Daoy (cell line): ENCODE measurements at places on chromosomes 13 and 19.

DNA sequence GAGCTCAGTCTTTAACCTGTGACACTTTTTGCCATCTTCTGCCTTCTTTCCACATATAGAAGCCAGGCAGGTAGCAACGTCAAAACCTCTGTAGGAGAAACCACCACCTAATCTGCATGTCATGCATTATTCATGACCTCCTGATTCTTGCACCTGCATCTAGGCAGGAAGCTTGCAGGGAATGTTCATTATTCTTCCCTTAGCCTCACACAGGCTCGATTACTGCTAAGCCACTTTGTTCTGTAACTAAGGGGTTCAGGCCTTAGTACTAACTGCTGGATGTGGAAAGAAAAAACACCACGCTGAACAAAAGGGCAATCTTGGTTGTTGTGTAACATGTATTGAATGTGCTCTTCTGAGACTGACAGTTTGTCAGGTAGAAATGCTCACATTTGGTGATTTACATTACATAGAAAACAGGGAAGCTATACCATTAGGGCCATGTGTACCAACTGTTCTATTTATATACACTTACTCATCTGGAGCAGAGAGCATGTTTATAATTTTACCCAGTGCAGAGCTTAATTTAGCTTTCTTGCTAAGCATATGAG lies 366.9 kb downstream of the KLF12 start:
- no peak for DNase-seq

DNA sequence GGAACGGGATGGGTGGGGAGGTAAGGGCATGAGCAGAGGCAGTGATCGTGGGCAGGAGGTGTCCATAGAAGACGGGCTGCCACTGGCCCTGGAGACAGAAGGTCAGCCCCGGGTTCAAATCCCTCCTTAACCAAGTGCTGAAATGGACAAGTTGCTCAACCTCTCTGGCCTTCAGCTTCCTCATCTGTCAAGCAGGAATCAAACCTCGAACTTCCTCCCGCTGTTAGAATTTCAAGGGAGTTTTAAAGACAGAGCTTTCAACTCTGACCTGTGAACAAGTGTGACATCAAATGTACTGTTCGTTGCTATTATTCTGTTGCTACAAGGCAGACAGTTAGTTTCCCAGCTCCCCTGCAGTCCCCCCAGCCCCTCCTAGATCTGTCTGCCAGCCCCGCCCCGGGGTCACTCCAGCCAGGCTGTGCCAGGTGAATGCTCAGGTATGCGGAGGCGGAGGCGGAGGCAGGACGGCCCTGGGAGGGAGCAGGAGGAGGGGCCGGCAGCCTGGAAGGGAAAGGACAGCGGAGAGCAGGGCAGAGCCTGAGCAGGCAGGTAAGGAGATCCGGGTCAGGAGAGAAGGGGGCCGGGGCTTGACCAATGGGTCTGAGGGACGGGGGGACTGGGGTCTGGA lies at the start of gene EPS8L1:
Gene EPS8L1, plus strand, starts transcription at position 499 of the 628 bp plus-strand sequence. CDS start 576 bp downstream, outside the sequence.
- no peak for DNase-seq

- no peak for DNase-seq
Measured at GRCh38 chr19:45560686-45561085, 23.9 kb downstream of the OPA3 start.

DNA sequence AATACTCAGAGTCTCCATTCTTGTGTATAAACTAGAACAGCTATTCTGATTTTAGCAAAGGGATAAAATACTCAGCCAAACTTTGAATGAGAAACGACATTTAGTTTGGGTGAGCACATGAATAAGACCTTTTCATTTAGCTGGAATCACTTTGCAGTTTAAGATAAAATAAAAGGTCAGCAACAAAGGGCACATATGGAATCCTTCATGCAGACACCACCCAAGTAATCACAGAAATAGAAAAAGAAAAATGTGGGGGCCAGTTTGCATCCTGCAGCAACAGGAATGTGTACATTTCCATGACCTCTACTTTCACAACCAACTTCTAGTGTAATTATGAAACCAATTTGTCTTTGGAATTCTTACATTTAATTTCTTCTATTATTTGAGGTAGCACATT lies 1637.4 kb downstream of the PCDH9 start:
- DNase-seq, result no peak

GRCh38 chr13:38519229-38519911 lies 167.5 kb upstream of the FREM2 start:
- DNase-seq, result no peak

GRCh38 chr13:66992183-66992582 lies 238.0 kb downstream of the PCDH9 start:
- DNase-seq, result peak; percentile 17

DNA sequence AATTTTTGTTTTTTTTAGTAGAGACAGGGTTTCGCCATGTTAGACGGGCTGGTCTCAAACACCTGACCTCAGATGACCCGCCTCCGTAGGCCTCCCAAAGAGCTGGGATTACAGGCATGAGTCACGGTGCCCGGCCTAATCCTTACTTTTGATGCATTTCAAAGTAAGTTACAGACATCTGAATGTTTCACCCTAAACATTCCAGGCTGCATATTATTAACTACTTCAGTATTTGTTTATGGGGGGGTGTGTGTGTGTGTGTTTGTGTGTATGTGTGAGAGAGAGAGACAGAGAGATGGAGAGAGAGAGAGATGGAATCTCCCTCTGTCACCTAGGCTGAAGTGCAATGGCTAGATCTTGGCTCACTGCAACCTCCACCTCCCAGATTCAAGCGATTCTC lies 13.1 kb downstream of the SULT2B1 start:
- DNase-seq, result no peak

DNA sequence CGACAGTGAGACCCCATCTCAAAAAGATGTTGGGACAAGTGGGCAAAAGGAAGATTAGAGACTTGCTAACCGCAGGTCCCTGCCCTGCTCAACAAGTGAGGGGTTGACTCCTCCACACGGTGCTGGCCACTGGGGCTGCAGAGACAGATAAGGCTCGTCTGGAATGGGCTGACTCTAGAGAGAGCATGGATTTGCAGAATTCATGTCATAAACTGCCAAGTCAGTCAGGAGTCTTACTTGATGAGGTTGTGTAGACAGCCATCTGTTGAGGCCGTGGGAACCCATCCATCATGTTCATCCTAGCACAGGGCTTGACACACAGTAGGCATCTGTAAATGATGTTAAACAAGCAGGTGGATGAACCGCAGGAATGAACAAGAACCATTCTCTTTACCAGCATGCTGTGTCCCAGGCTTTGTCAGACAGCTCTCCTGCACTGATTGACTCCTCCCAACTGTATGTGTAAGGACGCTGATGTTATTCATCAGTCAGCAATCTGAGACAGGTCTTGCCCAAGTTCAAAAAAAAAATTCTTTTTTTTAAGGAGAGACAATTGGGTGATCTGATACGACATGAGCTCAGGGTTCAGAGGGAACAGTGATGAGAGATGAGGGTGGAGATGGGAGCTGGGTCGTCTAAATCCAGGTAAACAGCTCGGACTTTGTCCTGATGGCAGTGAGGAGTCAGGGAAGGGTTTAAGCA lies 8.8 kb downstream of the PAF1 start:
- no peak for DNase-seq

- DNase-seq, result no peak
Measured at GRCh38 chr19:41302624-41303351, 7.2 kb upstream of the CCDC97 start.

DNA sequence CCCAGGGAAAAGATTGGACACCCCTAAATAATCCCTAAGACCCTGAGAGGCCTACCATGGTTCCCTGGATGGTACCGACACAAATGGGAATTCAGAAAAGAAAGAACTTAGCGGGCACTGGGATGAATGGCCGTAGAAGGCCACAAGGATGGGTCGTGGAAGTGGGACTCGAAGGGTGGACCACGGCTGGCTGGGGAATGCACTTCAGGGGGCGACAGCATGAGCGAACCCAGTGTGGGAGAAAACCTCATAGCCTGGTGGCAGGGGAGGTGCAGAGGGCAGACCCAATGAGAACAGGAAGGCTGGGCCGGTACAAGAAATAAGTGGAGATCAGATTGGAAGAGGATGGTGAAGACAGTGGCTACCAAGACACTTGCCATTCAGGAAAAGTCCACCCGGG lies 28.7 kb downstream of the LATS2 start:
- no peak for DNase-seq

DNA sequence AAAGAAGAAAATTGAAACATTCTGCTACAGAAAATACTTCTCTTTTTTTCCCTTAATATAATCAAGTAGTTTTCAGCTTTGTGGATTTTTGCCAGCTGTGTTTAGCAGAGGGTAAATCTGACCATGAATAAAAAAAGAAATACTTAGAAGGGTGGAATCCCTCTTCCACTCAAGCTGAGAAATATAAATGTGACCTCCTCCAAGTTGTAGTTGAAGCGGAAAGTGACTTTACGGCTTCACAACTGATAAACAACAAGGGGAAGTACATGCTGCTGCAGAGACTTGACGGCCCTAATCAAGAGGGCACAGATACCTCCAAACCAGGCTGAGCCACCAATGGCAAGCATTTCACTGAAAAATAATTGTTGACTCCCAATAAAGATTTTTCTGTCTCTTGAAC lies 785.0 kb downstream of the SLITRK5 start:
- no peak for DNase-seq

- peak; percentile 63 for DNase-seq
Measured at GRCh38 chr19:801030-801860, 4.0 kb downstream of the PTBP1 start.

GRCh38 chr13:22915442-22916082 lies 265.2 kb upstream of the SGCG start:
- DNase-seq, result peak; percentile 77

DNA sequence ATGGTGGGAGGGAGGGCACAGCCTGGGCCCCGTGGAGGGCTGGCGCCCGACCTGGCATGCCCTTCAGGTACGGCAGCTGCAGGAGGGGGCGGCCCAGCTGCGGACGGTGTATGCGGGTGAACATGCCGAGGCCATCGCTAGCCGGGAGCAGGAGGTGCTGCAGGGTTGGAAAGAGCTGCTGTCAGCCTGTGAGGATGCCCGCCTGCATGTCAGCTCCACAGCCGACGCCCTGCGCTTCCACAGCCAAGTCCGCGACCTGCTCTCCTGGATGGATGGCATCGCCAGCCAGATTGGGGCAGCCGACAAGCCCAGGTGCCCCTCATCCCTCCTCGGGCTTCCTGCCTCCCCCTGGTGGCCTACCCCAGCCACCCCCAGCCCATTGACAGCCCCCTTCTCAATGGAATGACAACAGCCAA lies 16.6 kb upstream of the SHKBP1 start:
- DNase-seq, result no peak

DNA sequence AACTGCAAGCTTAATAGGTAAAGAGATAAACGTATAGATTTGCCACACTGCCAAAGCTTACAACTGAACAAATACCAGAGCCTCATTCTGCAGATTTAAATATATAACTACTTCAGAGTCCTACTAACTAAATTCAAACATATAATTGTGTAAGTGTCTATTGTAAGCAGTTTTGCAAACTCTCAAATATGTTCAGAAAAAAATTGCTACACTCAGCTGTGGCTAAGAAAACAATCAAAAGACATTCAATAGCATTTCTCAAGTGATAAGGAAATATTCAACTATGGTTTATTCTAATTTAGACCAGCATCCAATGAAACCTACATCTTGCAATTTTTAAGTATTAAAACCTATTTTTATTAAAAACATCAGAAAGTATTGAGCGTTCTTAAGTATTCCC lies 202.4 kb downstream of the KCTD12 start:
- no peak for DNase-seq

DNA sequence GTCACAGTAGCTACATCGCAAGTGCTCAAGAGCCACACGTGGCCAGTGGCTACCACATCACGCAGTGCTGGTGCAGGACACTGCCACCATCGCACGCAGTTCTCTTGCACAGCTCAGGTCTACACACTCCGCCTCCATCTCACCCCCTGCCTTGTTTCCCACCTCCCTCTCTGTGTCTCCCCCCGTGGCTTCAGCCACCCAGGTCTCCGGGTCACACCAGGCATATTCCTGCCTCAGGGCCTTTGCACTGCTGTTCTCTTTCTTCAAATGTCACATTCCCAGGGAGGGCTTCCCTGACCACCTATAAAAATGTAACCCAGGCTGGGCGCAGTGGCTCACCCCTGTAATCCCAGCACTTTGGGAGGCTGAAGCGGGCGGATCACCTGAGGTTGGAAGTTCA lies 10.6 kb downstream of the CCDC8 start:
- DNase-seq, result no peak

GRCh38 chr13:106481919-106482318 lies 53.5 kb downstream of the EFNB2 start:
- no peak for DNase-seq

GRCh38 chr19:11165486-11166030 lies 10.0 kb upstream of the SPC24 start:
- DNase-seq, result no peak

DNA sequence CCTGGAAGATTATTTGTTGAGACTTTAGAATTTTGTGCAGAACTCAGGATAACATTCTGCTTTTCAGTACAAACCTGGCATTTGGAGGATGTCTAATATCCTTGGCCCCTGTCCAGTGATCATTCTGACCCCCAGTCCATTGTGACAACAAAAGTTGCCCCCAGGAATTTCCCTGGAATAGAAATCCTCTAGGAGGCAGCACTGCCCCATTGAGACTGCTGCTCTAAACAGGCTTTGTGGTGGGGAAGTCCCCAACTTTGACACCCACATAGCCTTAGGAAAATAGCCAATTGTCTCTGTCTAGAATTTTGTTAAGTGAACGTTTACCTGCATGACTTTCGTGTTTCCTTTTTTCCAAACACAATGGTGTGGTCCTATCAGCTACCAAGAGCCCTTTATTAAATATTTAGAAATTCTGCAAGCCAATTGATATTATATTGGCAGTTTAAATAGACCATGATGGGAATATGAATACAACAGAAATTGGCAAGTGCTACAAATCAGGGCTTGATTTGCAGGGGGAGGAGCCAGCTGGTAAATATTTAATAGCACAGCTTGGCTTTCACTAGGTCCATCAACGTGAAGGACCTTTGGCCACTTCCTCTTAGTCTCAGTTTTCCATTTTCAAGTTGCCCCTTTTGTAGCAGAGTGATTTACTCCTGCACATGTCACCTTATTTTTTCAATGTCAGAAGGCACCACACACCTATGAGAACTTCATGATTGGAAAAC lies 451.7 kb downstream of the EFNB2 start:
- peak; percentile 50 for DNase-seq

GRCh38 chr19:50252111-50252886 lies 48.9 kb downstream of the MYH14 start:
- peak; percentile 41 for DNase-seq

DNA sequence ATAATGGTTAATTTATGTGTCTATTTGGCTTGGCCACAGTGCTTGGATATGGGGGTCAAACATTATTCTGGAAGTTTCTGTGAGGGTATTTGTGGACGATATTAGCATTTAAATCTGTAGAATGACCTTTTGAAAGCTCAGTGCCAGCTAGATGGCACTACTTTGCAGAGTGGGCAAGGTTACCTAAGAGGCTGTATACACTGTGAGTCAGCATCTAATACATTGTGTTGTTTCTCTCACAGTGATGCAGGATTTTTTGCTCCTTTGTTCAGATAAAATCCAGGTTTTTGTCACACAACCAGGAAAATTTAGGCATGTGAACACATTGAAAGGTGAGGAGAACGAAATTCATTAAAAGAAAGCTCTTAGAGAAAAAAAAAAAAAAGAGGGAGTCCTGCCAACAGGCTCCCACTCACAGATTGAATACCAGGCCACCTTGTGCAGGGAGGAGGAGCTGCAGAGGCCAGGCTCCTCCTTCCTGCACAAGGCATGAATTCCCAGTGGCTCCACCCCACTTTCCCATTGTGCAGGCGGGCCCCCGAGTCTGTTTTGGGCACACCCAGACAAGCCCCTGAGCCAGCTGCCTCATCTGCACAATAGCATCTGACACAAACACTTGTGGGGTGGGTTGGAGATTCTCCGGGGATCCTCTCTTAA lies 551.0 kb upstream of the ATXN8OS start:
- DNase-seq, result no peak
